Transverse colon (tissue), 4 donors: ENCODE measurements at places on chromosomes 5 and 9. TPM values are rescaled to one million over a fixed set of nuclear protein-coding genes. Genes with fewer than 3 reads are reported as not detected.

The TARS1 gene
- total RNA-seq: 30.1 TPM

The FIBCD1 gene
- 54.7 TPM for total RNA-seq

The LSM11 gene
- 4.1 TPM for total RNA-seq

The OTULINL gene
- 27.7 TPM for total RNA-seq

The HAVCR1 gene
- total RNA-seq: 0.60 TPM

The BRD9 gene
- 34.0 TPM for total RNA-seq

The C5orf52 gene
- total RNA-seq: not detected

The RBM27 gene
- 6.0 TPM for total RNA-seq

The IFT74 gene
- total RNA-seq: 7.2 TPM

GRCh38 chr5:33180900-33181299, 259.9 kb upstream of the TARS1 start:
- no peak overlapping the region for H3K4me3 ChIP-seq
- H3K4me1 ChIP-seq: no peaks in the 10 kb centered on the region
- no peak overlapping the region for H3K27ac ChIP-seq
- no peaks in the 10 kb centered on the region for H3K36me3 ChIP-seq

- H3K4me3 ChIP-seq: no peak overlapping the region
- peaks cover 50% of the 10 kb centered on the region for H3K4me1 ChIP-seq
- no peaks in the 10 kb centered on the region for H3K27me3 ChIP-seq
- H3K36me3 ChIP-seq: no peaks in the 10 kb centered on the region
- no peak for DNase-seq
Measured at GRCh38 chr5:10374046-10375022, 20.8 kb downstream of the MARCHF6 start.

DNA sequence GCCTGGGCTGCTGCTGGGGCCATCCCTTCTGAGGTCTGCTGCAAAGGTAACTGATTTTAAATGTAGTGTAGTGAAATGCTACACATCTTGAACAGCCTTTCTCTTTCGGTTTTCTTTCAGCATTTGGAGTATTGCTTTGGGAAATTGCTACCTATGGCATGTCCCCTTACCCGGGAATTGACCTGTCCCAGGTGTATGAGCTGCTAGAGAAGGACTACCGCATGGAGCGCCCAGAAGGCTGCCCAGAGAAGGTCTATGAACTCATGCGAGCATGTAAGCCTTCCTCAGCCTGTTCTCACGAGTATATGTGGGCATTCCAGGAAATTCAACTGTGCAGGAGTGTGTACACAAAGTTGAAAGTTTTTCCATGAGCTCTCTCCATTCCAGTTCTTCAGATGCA, 18.3 kb downstream of the QRFP start:
- DNase-seq: no peak
- H3K27ac ChIP-seq: no peak overlapping the region
- peaks cover 9% of the 10 kb centered on the region for H3K4me1 ChIP-seq
- H3K36me3 ChIP-seq: peaks cover 73% of the 10 kb centered on the region

DNA sequence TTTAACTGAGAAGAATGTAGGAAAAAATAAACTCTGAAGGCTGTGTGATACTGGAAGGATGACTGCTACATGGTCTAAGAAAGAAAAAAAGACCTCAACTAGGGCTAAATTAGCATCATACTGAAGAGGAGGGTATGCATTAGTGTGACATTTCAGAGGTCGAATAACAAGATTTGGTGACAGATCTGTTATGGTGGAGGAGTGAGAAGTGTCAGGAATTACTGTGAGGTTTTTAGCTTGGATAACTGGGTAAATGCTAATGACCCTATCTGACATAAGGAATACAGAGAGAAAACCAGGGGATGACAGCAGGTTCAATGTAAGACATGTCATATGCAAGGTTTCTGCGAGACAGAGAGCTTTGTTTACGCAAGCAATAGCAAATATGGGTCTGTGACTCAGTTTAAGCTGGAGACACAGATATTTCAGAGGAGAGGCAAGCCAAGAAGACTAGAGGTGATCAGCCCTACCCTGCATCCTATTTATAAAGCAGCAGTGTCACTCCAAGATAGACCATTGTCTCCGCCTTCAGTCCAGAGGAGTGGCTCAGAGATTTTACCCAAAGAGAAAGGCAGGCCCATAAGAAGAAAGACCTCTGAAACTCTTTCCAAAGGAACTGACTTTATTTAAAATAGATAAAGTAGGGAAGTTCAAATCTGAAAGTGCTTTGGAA, 44.3 kb downstream of the FBN2 start:
- no peak overlapping the region for H3K4me3 ChIP-seq
- no peaks in the 10 kb centered on the region for H3K27me3 ChIP-seq
- H3K27ac ChIP-seq: no peak overlapping the region
- DNase-seq: no peak
- H3K4me1 ChIP-seq: no peaks in the 10 kb centered on the region

GRCh38 chr9:119216651-119217331, 152.4 kb downstream of the BRINP1 start:
- DNase-seq: peak; percentile 13
- no peak overlapping the region for H3K4me3 ChIP-seq
- H3K27me3 ChIP-seq: no peaks in the 10 kb centered on the region
- H3K4me1 ChIP-seq: no peaks in the 10 kb centered on the region

GRCh38 chr9:36030871-36031270, 5.8 kb upstream of the RECK start:
- no peak for DNase-seq
- peaks cover 4% of the 10 kb centered on the region for H3K4me1 ChIP-seq
- H3K4me3 ChIP-seq: no peak overlapping the region
- H3K27ac ChIP-seq: no peak overlapping the region

GRCh38 chr5:126460977-126461376, 37.8 kb downstream of the GRAMD2B start:
- no peak overlapping the region for H3K4me3 ChIP-seq
- H3K27me3 ChIP-seq: no peaks in the 10 kb centered on the region
- H3K36me3 ChIP-seq: no peaks in the 10 kb centered on the region

- DNase-seq: no peak
- peaks cover 48% of the 10 kb centered on the region for H3K4me1 ChIP-seq
- no peaks in the 10 kb centered on the region for H3K27me3 ChIP-seq
- no peak overlapping the region for H3K4me3 ChIP-seq
- no peak overlapping the region for H3K27ac ChIP-seq
- H3K36me3 ChIP-seq: no peaks in the 10 kb centered on the region
Measured at GRCh38 chr9:128101690-128102089, 25.8 kb downstream of the PTGES2 start.

DNA sequence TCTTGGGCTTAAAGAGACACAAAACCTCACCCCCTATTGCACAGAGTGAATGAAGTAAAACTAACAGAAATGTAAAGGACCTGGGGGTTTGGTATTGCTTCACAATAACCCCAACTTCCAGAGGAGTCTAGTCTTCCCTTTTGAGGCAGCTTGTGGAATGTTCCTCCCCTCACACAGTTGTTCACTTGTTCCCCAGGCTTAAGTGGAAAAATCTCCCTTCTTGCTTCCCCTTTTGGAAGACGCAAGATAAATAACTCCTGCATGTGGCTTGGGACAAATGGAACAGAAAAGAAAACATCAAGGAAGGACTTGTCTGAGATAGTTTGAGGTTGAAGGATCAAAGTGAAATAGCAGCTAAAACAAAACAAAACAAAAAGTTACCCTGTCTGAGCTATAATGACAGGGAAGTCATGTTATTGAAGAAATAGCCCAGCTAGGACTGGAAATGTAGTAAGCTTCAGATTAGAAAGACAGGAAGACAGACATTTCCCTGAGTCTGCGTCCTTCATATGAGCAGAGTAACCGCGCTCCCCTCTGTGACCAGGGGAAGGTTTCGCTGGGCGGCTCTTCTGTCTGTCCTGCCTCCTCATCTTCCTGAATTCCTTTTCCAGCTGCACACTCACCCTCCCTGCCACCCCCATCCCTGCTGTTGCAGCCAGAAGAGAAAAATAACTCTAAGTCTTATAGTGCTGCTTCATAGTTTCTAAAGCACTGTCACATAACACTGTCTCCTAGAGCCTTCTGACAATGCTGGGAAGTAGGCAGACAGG, 8.8 kb downstream of the SPARC start:
- no peak for DNase-seq
- H3K4me3 ChIP-seq: no peak overlapping the region
- H3K27ac ChIP-seq: peak overlapping the region; percentile 78

DNA sequence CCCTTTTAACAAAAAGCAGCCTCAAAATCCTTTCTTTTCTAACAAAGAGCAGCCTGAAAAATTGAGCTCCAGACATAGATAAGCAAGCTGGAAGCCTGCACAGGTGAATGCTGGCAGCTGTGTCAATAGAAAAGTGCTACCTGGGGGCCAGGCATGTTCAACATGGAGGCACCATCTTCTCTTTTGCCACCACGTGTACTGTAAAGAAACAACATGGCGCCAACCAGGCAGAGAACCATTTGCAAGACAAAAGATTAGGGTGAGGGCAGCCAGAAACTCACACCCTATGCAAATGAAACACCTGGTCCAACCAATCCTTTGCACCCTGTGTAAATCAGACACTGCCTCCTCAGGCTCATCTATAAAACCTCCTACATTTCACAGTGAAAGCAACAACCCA, 96.0 kb downstream of the ACTL7B start:
- H3K27ac ChIP-seq: no peak overlapping the region
- H3K4me3 ChIP-seq: no peak overlapping the region
- H3K36me3 ChIP-seq: no peaks in the 10 kb centered on the region
- H3K4me1 ChIP-seq: no peaks in the 10 kb centered on the region
- no peaks in the 10 kb centered on the region for H3K27me3 ChIP-seq

DNA sequence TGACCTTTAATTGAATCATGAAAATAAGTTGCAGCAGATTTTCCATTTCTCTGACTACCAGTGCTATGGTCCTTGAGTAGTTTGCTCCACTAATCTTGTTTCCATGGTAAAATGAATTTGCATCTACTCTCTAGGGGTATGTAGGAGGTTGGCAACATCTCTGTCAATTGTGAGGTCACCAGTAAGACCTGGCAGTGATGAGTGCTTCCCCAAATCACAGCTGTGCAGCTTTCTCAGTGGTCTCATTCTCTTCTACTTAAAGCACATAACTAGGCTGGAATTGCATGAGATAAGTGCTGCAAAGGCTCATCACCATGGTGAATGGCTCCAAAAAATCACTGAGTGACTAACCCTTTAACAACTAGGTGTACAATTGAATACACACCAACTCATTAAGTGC, 36.3 kb downstream of the ADAMTS19 start:
- no peaks in the 10 kb centered on the region for H3K36me3 ChIP-seq
- no peaks in the 10 kb centered on the region for H3K4me1 ChIP-seq
- H3K27me3 ChIP-seq: no peaks in the 10 kb centered on the region
- DNase-seq: no peak
- no peak overlapping the region for H3K27ac ChIP-seq
- H3K4me3 ChIP-seq: no peak overlapping the region
